ENCODE measurements at places on chromosomes 5 and 9.

- no peak for DNase-seq
These were observed 75.3 kb upstream of the PJA2 start for GRCh38 chr5:109485030-109485429.

GRCh38 chr9:113879318-113879717 is 3.2 kb downstream of the ZNF618 start:
- DNase-seq = no peak

- DNase-seq = no peak
These were observed 382.7 kb downstream of the CDH12 start for GRCh38 chr5:22470408-22470807.

DNA sequence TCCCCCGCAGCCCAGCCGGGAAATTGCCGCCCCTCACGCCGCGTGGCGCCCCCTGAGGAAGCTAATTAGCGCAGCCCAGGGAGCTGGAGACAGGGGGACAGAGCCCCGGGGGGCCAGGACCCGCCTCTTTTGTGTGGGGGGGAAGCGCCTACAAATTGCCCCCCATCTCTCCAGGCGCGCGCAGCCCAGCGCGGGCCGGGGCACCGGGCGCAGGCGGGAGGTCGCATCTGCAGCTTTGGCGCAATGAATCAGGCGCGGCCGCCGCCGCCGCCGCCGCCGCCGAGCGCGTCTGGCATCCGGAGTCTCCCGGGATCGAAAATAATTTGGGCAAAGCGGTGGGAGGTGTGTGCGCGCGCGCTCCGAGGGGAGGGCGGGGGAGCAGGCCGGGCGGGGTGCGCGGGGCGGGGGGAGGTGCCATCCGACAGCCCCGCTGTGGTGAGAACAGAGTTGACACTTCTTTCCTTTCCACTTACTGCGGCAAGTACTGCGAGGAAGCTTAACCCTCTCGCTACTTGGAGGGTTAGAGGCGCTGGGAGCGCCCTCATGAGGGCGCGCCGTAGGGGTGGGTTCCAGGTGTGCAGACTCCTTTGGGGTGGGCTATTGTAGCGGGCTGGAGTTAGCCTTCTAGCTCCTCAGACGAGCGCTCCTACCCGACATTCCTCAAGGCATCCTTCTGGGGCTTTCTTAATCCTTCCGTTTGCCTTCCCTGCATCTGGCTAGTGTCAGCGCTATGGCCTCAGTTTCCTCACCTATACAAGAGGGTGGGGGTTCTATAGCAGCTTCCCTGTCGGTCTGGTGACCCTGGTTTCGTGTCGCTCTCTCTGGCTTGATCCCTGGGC is 63.1 kb downstream of the CXXC5 start:
- DNase-seq = peak; percentile 61

DNA sequence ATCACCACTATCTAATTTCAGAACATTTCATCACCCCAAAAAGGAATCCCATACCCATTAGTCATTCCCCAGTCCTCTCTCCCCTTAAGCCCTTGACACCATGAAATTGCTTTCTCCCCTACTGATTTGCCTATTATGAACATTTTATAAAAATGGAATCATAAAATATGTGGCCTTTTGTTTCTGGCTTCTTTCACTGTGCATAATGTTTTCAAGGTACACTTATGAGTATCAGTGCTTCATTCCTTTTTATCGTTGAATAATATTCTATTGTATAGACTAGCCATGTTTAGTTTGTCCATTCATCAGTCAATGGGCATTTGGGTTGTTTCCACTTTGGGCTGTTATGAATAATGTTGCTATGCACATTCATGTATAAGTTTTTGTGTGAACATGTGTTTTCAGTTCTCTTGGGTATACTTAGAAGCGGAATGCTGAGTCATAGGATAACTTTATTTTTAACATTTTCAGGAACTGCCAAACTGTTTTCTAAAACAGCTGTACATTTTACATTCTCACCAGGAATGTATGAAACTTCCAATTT is 40.4 kb upstream of the FGF1 start:
- peak; percentile 93 for DNase-seq

DNA sequence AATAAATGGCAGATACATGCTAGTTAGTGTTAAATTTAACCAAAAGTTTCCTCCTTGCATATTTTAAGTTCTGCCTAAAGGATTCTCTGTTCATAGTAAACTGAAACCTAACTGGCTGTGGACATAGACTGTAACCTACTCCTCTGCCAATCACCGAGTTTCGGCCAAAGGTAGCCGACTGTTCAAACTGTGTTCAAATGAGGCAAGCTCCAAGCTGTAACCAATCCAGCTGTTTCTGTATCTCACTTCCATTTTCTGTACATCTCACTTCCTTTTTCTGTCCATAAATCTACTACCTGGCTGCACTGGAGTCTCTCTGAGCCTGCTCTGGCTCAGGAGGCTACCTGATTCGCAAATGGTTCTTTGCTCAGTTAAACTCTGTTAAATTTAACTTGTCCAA is 44.1 kb downstream of the KCNV2 start:
- no peak for DNase-seq

GRCh38 chr5:8386719-8387288 is 517.9 kb downstream of the MTRR start:
- no peak for DNase-seq

DNA sequence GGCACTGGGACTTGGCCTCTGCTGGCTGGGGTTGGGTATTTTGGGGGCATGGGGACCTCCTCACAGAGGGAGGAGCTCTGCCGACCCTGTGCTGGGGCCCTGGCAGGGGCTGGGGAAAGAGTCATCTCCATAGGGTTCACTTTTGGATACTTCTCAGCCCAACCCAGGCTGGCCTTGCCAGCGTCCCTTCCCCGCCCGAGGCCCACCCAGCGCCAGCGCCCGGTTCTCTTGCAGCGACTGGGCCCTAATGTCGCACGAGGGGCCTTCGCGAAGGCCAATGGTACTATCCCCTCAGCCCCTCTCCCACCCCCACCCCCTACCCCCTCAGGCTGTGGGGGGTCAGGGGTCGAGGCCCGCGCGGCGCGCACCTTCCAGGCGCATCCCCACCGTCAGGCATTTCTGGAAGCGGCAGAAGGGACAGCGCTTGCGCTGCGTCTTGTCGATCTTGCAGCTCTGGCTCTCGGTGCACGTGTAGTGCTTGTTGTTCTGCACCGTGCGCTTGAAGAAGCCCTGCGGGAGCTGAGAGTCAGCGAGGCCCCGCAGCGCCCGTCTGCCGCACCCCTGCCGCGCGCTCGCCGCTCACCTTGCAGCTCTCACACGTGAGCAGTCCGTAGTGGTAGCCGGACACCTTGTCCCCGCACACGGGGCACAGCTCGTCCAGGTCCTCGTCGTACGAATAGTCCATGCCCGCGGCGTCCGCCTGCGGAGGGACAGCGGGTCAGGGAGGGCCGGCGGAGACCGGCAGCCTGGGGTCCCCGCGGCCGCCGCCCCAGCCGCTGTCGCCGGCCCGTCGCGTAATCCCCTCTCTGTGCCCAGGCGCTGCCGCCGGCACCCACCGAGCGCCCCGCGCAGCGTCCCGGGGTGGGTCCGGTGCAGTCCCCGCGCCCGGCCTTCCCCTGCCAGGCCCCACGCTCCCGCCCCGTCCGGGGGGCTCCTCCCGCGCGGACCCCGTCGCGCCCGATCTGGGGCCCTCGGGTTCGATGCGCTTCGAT is 4.2 kb downstream of the NR5A1 start:
- no peak for DNase-seq

- no peak for DNase-seq
These were observed 38.3 kb upstream of the TRMT10B start for GRCh38 chr9:37715260-37715659.

DNA sequence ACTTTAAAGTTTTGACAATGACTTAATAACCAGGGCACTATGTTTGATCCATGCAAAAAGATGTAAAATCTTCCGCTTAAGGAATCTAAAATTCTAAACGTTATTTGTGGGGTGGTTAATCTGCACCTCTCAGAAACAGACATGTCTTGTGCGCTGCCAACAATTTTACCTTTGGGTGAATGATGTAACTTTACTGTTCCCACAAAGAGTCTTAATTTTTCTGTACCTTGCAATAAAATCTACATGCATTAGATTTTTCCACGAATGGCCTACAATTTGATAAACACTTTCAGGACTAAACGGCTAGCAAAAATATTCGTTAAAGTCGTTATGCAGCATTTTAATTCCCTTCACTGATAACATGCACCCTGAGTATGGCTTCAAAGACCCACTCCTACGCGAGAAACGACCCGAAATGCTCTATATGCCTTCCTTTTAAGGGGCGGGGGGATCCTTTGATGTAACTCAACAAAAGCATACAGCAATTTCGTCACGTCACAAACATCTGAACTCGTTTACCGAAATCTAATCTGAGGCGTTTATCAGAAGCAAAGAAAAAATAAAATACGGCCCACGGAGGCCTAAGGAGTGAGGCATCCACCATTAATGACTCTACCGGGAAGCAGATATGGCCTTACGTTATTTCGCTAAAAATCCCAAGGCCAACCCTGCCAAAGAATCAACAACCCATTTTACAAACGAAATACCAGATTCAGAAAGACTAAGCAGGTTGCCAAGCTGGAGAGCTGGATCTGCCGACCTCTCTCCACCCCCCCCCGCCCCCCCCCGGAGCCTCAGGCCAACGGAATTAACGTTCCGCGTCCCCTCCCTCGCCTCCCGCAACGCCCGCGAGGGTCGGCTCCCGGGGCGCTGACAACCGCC is 621 bp downstream of the AK6 start:
- DNase-seq = peak; percentile 78

DNA sequence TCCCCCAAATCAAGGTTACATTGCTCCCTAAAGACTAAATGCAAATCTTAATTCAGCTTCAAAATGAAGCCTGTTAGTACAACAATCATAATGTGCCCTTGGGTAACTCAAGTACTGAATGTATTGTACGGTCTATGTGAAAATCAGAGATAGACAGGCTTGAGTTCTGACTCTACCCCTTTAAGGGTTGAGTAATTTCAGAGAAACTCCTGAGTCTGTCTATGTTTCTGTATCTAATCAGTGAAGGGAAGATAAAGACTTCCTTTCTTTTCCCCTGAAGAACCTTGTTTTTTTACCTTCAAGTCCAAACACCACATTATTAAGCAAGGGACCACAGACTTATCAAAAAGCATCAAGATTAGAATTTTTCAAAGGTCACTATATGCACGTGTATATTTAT is 108.2 kb downstream of the MPDZ start:
- DNase-seq = no peak

DNA sequence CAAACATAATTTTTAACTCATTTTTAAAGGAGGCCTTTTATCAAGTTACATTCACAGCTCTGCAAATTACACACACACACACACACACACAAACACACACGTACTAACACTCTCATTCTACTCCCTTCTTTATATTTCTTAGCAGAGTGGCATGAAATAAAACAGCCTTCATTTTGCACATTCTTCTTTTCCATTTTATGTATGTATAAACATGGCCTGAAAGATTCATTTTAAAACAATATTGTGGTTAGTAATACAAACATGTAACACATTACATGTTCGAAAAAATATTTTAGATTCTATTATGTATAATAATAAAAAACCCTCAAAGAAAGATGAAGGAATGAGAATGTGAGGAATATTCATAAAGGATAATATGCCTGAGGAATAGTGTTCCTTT is 86.0 kb upstream of the ITGA2 start:
- DNase-seq = no peak

DNA sequence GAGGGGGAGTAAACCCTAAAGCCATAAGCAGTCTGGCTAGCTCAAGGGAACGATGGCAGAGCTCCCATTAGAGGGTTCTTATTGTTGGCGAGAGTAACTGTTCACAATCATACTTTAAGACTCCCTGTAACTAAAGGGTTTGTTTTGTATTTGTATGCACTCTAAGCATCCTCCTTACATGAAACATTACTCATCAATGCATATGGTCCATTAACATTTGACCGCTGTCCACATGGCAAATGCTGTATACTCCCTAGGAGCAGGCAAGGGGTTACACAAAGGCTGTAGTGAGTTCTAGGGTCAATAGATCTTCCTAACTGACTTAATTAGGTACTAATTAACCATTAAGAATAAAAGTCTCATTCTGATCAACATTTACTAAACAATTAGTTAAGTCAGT is 95.3 kb upstream of the MRPS30 start:
- no peak for DNase-seq

GRCh38 chr9:121636341-121636865 is 15.0 kb upstream of the DAB2IP start:
- DNase-seq = peak; percentile 54

DNA sequence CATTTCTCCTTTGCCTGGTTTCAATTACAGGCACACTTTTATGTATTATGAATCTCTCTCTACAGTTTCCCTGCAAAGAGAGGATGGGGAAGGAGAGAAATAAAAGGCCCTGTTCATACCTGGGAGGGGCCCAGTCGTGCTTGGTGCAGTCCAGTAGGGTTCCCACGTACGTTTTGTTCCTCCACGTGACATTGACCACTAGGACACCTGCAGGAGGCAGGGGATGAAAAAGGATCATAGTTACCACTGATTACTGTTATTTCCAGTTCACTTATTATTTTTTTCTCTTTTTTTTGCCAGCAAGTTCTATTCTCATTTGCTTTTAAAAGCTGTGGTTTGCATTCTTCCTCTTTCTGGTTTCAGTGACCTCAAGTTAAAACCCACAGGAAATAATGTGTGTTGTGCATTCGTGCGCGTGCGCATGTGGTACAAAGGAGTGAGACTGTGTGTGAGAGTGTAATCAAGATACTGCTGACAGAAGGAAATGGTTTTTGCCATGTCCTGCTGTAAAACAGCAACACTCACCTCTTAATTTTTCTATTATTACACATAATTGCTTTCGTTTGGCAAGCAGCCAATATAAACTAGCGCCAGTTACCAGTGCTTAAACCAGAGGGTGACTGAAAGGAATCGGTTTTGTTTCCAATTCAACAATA is 96.8 kb downstream of the ZNF608 start:
- DNase-seq = peak; percentile 54

DNA sequence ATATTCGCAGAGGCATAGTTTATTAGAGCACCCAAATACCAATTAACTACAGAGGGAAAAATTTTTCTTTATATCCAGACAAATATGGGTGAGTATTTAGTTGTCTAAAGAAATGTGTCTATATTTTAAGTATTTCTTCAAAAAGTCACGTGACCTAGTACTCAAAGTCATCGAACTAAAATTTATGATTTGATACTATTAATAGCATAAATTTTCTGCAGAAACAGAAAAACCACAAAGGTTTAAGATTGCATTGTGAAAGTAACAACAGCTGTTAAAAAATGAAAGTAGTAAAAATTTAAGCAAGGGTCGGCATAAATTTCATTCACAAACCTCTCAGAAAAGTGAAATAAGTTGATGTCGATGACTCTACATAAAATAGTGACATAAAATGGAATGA is 323.9 kb upstream of the RORB start:
- DNase-seq = no peak

- DNase-seq = no peak
These were observed 85.8 kb downstream of the TAF11L14 start for GRCh38 chr5:17720071-17720470.

GRCh38 chr9:122567901-122568300 is 15.0 kb downstream of the OR1N2 start:
- DNase-seq = no peak

GRCh38 chr5:68995845-68996545 is 97.8 kb upstream of the SLC30A5 start:
- DNase-seq = no peak

DNA sequence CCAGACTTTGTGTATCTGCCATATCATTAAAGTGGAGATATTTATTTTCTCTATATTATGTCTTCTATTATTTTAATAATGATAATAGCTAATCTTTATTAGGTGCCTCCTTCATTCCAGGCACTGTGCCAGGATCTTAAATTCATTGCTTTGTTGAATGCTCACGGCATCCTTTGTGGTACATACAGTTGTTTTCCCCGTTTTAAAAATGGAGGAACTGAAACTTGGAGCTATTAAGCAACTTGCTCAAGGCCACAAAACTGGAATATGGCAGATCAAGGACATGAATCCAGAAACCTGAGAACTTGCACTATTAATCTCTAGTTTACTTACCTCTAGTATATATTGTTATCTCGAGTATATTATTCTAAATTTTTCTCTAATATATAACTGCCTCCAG is 41.5 kb upstream of the PPP3R2 start:
- DNase-seq = no peak
